ENCODE measurements at places on chromosomes 3 and 15.

DNA sequence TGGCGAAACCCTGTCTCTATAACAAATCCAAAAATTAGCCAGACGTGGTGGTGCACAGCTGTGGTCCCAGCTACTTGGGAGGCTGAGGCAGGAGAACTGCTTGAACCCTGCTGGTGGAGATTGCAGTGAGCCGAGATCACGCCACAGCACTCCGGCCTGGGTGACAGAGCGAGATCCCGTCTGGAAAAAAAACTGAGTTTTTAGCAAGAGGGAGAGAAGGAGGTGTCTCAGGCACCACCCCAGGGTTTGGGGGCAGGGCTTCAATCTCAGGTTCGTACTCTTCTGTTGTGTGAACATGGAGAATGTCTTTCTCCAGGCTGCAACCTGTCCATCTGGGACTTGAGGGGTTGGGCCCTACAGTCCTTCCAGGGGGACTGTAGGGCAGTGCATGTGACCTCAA is 2.7 kb downstream of the CHRNA3 start:
- no peak for DNase-seq

DNA sequence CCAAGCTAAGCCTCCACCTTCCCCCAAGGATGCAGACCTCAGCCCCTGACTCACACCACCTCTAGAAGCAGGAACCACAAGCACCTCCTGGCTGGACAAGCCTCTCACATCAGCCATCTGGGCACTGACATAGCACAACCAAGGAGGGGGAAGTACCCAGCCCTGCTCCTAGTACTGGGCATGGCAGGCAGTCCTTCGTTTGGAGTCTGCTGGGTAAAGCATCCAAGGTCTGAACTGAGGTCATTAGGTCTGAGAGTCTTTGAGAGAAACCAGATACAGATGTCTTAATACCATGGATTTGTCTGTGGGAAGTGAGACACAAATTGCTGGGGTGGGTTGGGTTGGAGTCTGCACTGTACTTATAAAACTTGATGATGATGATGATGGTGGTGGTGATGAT is 61.8 kb downstream of the CCDC33 start:
- DNase-seq, result no peak

GRCh38 chr3:29823233-29823632 is 542.4 kb downstream of the RBMS3 start:
- no peak for DNase-seq

GRCh38 chr15:58038426-58039078 is 27.0 kb downstream of the ALDH1A2 start:
- no peak for DNase-seq

GRCh38 chr3:27545061-27545460 is 60.9 kb upstream of the SLC4A7 start:
- no peak for DNase-seq

GRCh38 chr3:62238431-62238830 is 134.9 kb downstream of the FEZF2 start:
- peak; percentile 14 for DNase-seq

DNA sequence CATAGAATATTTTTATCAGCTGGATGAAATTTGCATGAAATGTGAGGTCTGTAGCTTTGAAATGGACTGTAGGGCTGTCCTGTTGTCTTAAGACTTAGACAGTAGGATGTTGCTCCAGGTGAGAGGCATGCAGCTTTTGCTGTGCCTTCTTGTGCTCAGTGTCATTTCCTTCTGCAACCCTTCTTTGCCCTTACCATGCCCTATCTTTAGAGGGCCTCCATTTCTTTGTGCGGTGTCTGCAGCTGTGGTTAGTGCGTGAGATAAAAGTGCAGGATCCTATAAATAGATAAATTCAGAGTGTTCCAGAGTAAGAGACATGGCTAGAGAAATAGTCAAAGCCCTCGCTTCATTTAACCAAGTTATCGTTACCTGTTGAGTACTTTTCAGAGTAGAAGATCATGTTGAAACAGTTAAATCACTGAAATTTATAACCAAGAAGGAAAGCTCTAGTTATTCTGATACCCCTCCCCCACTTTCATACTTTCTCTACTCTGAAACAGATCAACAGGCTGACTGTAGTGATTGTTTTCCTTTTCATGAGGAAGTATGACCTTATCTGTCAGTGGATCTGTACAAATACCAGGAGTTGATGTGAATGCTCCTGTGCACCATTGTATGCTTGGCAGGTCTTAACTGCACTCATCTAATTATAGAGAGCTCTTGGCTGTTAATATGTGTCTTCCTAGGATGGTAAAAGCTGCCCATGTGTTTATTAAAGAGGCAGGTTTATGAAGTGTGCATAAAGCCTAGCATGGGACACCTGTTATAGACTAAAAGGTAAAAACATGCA is 18.2 kb downstream of the EIF3J start:
- no peak for DNase-seq

GRCh38 chr3:179967622-179968021 is 69.1 kb downstream of the PEX5L start:
- DNase-seq, result no peak

DNA sequence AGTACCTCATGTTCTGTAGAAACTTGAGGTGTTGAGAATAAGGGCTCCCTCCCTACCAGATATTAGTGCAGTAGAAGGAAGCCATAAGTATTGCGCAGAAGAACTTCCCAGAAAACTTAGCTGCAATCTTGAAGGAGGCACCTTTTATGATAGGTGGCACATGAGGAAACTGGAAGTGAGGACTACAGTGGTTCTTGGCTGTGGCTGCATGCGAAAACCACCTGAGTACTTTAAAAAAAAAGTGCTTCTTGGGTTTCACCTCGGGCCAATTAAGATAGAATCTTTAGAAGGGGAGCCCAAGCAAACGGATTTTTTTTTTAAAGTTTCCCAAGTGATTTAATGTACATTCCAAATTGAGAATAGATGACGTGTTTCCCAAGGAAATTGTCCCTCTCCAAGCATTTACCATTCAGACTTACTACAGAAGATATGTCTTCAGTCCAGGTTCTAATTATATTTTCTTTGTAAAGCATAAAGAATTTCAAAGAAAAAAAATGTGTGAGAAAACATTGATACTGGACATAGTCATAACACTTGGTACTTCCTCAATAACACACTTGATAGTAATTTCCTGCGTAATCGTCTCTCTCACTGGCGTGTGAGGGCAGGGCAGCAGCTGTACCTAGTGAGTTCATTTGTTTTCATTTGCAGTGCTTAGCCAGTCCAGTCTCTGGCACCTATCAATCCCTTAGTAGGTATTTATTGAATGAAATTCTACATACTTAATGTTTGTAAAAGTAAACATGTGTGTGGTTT is 12.3 kb upstream of the NR1I2 start:
- no peak for DNase-seq

Data from NCI-H1436 treated with DMSO at 0.1 percent for 48 hours (cell line).